T-helper 17 cell (primary cell): ENCODE measurements at places on chromosomes 2 and 18.

DNA sequence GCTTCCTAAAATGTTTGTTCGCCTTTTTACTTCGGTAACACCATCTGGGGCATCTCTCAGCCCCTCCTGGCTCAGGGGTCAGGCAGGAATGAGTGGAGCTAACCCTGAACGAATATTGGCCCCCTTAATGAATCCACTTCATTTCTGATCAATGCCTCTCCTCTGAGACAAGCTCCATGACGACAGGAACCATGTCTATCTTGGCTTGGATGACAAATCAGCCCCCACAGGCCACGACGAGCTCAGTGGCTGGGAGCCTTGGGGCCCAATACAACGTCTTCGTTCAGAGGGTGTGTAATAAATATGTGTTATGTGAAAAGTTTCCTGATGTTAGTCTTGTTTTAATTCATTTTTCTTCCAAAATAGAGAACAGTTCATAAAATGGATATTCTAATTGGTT lies 133.0 kb downstream of the COL6A3 start:
- no peak for DNase-seq

GRCh38 chr2:190627448-190628412 lies 21.2 kb upstream of the NAB1 start:
- no peak for DNase-seq

GRCh38 chr18:31146809-31147208 lies 15.8 kb downstream of the DSC1 start:
- no peak for DNase-seq

- no peak for DNase-seq
Measured at GRCh38 chr2:197576631-197577030, 60.8 kb downstream of the MOB4 start.

GRCh38 chr18:3830604-3831003 lies 380.6 kb downstream of the TGIF1 start:
- DNase-seq: no peak

DNA sequence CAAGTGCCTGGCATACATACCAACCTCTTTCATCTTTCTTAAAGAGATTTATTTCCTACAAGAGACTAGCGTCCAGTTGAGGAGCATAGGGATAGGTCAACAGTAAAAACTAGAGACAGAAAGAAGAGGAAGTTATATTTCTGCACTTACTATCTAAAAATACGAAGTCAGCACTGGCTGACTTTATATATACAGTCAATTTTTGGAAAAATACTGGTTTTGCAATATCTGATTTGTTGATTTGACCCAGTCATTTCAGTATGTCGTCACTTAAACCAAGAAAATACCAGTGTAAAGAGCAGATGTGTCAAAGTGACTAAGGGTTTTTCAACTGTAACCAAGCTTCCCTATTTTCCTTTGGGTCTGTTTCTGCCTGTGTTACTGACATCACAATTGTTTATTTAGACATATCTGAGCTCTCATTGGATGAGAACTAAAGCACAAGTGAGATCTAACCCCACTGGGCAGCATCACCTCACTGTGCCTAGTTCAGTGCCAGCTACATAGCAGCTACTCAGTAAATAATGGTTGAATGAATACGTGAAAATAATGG lies 23.0 kb downstream of the CYTIP start:
- no peak for DNase-seq

- DNase-seq: no peak
Measured at GRCh38 chr2:233384811-233385488, 30.7 kb downstream of the DGKD start.

DNA sequence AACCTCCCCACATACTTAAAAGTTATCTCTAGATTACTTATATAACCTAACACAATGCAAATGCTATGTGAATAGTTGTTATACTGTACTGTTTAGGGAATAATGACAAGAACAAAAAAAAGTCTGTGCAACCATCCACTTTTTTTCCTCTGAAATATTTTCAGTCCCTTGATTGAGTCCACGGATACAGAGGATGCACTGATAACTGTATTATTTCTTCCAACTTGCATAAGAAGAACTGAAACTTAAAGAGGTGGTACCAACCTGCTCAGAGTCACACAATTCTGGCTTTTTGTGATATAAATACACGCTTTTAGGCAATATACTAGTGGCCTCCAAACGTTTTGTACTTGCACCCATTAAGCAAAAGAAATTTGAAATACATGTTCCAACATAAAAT lies 1.4 kb downstream of the SMC6 start:
- no peak for DNase-seq

- DNase-seq: no peak
Measured at GRCh38 chr18:55001394-55002024, 42.2 kb upstream of the CCDC68 start.

- DNase-seq: no peak
Measured at GRCh38 chr2:30708491-30709290, 98.6 kb downstream of the CAPN13 start.

DNA sequence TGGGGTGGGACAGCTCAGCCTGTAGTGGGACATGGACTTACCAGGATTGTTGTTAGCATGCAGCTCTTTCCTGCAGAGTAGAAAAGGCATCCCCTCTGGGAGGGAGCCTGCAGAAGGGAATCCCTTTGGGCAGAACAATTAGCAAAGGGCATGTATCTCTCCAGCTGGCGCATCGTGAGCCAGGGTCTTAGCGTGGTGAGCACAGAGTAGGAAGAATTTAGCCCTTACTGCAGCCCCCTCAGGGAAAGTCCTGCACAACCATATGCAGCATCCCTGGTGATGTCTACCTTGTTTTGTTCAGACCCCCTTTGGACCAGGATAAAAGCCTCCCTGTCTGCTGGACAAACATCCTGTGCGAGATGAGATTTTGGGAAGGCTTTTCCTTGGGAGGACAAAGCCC lies 292.1 kb downstream of the SLC4A3 start:
- no peak for DNase-seq

- no peak for DNase-seq
Measured at GRCh38 chr18:195651-196050, 37.3 kb downstream of the USP14 start.

GRCh38 chr2:167729911-167730310 lies 517.5 kb downstream of the STK39 start:
- DNase-seq: no peak

GRCh38 chr2:232502911-232503808 lies 15.5 kb upstream of the ECEL1 start:
- peak; percentile 24 for DNase-seq

- DNase-seq: no peak
Measured at GRCh38 chr2:108154366-108155061, 85.3 kb upstream of the SULT1C3 start.

- no peak for DNase-seq
Measured at GRCh38 chr2:241108271-241109209, 6.5 kb upstream of the MTERF4 start.

DNA sequence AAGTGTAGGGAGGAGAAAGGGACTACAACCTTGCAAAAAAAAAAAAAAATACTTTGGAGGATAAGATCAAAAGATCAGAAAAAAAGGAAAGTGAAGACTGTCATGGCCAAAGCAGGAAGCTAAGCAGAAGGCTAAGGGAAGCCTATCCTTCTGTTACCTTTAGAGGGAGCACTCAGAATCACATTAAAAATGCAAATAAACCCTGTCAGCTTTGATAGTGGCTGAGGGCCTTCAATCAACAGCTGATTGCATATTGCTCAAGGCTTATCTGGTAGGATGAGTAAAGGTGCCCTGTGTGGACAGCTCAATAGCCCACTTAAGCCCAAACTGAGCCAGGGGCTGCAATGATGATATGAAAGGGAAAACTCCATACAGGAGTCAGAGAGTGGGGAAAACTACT lies 1021.2 kb downstream of the LRP1B start:
- DNase-seq: no peak

- DNase-seq: no peak
Measured at GRCh38 chr2:15539999-15540398, 21.1 kb downstream of the NBAS start.

- DNase-seq: peak; percentile 40
Measured at GRCh38 chr2:206442833-206443734, at the start of gene ADAM23. Gene ADAM23, plus strand, starts transcription at chr2:206443532. Its CDS starts 335 bp downstream, at chr2:206443867.

GRCh38 chr18:45670281-45670962 lies 53.6 kb upstream of the SLC14A1 start:
- no peak for DNase-seq

DNA sequence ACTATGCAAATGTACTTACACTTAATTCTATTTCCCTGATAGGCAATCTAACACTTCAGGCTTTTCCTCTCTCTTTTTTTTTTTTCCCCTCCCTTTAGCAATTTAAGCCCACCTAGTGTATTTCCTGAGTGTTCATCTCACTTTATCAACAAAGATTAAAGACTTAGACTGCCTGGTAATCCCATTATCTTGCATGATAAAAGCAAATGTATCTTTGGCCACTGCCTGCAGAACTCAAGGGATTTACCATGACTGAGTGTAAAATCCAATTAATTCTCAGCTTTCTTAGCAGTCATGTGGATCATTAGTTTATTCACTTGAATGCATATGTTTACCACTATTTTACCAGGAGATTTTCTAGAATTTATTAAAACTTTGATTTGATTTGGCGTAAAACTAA lies 1102.2 kb upstream of the GYPC start:
- no peak for DNase-seq

- DNase-seq: no peak
Measured at GRCh38 chr2:183088061-183088460, 9.5 kb downstream of the DUSP19 start.

DNA sequence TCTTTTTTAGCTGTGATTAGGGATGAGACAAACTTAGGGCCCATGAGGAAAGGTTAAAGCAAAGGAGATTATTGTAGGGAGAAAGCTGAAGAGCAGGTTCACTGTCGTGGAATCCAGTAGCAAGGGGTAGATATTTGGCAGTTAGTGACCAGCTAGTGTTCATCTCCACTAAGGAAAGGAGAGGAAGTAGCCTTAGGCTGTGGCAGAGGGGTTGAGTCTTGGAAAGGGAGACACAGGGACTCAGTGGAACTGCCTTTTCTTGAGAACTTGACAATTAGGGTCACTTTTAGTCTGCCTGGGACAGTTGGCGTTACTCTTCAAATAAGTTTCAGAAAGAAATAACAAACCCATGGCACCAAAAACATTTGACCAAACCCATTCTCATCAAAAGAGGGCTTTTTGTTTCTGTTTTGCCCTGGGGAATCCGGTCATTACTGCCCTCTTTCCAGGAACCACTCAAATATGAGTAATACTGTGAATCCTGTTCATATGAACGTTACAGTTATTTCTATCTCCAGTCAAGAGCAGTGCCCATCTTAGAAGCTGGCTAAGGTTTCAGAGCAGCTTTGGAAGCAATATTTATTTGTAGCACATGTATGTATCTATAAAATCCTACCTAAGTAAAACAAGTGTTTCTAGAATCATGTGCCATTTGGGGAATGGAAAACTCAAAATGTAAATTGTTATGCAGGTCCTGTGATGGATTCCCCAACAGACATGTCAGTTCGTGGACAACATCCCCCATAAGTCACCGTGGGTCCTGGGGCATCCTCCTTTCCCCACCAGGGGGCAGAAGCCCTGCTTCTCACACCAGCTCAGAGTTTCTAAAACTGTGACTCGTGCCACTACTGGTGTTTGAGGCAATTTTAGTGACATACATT lies 77.3 kb upstream of the PHLPP1 start:
- peak; percentile 34 for DNase-seq

- DNase-seq: no peak
Measured at GRCh38 chr18:76794326-76794725, 28.0 kb upstream of the ZNF236 start.

- no peak for DNase-seq
Measured at GRCh38 chr2:227473122-227473461, 1.1 kb downstream of the AGFG1 start.

DNA sequence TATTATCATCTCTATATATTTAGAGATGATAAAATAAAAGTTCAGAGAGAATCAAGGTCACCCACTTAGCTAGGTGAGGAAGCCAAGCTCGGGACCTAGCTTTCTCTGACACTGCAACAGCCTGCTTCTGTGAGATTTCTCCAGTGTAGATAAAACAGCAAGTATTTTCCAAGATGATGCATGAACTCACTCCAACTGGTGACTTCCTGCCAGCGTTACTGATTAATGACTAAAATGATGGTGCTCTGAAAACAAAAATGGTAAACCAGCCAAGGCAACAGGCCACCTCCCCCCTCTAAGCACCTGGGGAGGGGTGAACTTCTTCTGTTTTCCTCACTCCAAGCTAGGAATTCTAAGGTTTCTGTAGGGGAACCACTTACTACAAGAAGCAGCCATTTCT lies 510.2 kb upstream of the ID2 start:
- no peak for DNase-seq

GRCh38 chr2:15860051-15860663 lies 80.2 kb upstream of the MYCN start:
- no peak for DNase-seq

GRCh38 chr2:110714452-110715224 lies 17.7 kb upstream of the ACOXL start:
- DNase-seq: no peak

DNA sequence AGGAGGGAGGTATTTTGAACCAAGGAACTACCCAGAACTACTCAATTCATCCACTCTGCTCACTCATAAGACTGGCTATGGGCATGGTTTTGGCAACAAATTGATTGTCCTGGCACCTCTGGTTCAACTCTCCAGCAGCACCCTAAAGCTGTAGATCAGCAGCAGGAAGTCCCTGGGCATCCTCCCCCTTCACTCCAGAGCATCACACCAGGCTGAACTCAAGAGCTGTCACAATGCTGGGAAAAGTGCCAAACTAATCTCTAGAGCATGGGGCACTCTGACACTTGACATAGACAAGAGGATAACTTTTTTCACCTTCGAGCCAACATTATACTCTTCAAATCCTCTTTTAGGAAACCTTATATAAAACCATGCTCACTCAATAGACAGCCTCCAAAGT lies 154.1 kb upstream of the RBBP8 start:
- no peak for DNase-seq

DNA sequence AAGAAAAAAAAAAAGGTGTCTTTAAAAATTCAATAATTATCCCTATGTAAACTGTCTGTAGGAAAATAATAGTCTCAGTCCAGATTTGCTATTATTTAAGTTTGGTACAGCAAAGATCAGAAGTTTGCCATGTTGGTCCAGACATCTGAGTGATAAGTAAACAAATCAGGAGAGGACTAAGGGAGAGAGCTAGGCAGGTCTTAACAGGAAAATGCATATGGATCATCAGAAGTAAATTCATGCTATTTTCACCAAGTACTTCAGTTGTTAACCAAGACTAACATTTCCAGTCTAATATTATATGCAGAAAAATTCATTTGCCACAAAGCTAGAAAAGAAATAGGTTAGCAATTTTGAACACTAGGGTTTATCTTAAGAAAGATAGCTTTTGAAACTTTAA lies 95.0 kb upstream of the STK17B start:
- no peak for DNase-seq

GRCh38 chr18:4720518-4720917 lies 265.4 kb upstream of the DLGAP1 start:
- no peak for DNase-seq

- DNase-seq: no peak
Measured at GRCh38 chr2:180254872-180255271, 247.8 kb upstream of the CWC22 start.

DNA sequence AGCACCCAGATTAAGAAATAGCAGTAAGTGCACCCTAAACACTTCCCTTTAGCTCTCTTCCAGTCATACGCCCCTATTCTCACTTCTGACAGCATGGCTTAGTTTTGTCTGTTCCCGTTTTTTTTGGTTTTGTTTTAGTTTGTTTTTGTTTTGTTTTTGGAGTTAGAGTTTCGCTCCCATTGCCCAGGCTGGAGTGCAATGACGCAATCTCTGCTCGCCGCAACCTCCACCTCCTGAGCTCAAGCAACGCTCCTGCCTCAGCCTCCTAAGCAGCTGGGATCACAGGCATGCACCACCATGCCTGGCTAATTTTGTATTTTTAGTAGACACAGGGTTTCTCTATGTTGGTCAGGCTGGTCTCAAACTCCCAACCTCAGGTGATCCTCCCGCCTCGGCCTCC lies 2067.7 kb downstream of the SUCLG1 start:
- no peak for DNase-seq
